GM04503 (cell line): ENCODE measurements at places on chromosomes 2 and 18.

DNA sequence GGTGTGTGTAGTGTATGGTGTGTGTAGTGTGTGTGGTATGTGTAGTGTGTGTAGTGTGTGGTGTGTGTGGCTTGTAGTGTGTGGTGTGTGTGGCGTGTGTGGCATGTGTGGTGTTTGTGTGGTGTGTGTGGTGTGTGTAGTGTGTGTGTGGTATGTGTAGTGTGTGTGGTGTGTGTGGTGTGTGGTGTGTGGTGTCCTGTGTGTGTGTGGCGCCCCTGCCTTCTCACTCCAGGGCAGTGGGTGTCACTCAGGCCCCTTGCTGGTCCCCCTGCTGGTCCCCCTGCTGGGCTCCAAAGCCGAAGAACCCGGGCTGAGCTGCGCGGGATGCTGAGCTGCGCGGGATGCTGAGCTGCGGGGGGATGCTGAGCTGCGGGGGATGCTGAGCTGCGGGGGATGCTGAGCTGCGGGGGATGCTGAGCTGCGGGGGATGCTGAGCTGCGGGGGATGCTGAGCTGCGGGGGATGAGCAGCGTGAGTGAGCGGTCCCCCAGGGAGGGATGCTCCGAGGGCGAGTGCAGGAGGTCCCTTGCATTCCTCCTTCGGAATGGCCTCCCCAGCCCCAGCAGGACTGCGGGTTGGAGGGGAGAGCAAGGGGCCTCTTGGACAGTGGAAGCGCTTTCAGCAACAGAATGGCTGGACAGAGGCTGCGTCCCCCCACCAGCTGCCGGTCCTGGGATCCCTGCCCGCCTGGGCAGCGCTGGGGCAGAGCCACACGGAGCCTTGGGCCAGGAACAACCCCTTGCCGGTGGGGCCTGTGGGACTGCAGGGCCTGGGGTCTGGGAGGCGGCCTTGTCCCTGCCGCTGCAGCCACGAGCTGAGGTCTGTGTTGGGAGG, 3.4 kb upstream of the RTP5 start:
- no peak for DNase-seq

GRCh38 chr2:112582314-112582746, 2.1 kb upstream of the CHCHD5 start:
- no peak for DNase-seq

DNA sequence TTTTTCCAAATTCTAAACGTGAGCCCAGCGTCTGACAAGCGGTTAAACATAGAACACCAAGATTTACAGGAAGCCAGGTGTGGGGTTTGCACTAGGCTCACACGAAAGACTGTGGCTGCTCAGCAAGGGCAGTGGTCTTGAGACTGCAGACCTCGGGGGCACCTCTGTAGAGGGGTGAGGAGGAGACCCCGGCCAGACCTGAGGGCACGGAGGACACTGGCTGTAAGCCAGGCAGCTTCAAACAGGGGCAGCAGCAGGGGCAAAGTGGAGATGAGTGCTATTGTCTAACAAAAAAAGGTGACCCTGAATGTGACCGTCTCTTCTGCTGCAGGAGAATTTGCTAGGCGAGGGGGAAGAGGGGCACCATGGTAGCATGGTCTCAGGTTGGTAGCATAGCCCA, 140.3 kb downstream of the CYP26B1 start:
- no peak for DNase-seq

DNA sequence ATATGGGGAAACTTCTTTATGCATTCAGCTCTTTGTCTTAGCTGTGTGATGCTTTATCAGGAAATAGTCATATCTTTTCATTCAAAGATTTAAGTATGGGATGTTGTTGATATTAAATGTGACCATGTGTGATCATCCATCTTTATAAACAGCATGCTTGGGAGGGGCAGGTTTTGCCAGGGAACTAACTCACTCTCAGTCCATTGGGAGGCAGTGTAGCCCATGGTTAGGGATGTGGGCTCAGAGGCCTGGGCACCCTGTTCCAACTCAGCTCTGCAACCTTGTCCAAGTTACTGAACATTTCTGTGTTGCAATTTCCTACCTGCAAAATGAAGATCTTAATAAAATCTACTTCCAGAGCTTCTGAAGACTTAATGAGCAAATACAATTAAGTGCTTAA, 92.0 kb upstream of the BCL2L11 start:
- DNase-seq, result no peak

- DNase-seq, result no peak
Observed at GRCh38 chr18:12317664-12318333, 9.8 kb downstream of the TUBB6 start.

DNA sequence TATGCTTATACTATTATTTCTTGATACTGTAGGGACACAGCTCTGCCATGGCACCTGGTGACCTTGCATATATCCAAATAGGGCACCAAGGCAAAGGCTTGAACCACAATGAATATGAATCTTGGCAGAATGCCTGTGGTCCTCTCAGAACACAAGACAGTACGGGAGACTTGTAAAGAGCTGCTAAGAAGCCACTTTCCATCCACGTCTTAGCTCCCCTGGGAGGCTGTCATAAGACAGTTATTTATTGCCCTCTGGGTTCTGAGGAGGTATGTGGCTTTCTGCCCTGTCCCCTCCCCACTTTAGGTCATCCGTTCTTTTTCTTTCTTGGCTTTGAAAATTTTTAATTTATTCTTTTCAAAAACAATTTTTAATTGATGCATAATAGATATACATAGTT, 29.8 kb upstream of the MRPL33 start:
- DNase-seq, result no peak

DNA sequence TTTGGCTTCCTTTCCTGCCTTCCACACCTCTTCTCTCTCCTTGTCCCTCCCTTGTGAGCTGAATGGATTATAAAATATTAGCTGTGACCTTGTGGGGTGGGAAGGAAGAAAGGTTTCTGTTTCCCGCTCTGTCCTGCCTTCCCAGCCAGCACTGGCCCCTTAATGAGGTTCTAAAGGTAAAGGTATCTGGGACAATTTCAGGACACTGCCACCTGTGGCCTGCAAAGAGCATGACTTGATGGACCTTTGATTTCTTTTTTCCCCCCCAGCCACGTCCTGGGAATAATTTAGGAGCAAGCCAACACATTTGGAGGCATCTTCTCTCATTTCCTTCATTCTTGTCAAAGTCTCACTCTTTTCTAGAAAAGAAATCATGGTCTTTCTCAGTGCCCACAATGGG, 246.7 kb upstream of the EPAS1 start:
- DNase-seq, result no peak

GRCh38 chr2:239833269-239834109, 191.7 kb downstream of the NDUFA10 start:
- no peak for DNase-seq

GRCh38 chr2:193894081-193894480, 1699.3 kb upstream of the TMEFF2 start:
- no peak for DNase-seq
